Cardiac muscle cell (in vitro differentiated cells and primary cell): ENCODE measurements at places on chromosomes 2 and 18. TPM values are rescaled to one million over a fixed set of nuclear protein-coding genes. Genes with fewer than 3 reads are reported as not detected.

DNA sequence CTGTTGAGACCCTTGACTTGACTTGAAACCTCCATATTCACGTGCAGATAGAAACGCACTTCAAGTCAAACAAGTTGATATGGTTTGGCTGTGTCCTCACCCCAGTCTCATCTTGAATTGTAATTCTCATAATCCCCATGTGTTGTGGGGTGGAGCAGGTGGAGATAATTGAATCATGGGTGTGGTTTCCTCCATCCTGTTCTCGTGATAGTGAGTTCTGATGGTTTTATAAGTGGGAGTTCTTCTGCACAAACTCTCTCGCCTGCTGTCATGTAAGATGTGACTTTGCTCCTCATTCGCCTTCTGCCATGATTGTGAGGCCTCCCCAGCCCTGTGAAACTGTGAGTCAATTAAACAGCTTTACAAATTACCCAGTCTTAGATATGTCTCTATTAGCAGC is 21.4 kb downstream of the SLC3A1 start:
- no peak overlapping the region for H3K27ac ChIP-seq
- H3K27me3 ChIP-seq, result no peaks in the 10 kb centered on the region
- H3K36me3 ChIP-seq, result no peaks in the 10 kb centered on the region
- no peak overlapping the region for H3K4me3 ChIP-seq
- no peaks in the 10 kb centered on the region for H3K4me1 ChIP-seq
- DNase-seq, result no peak

- H3K27ac ChIP-seq, result no peak overlapping the region
- H3K27me3 ChIP-seq, result no peaks in the 10 kb centered on the region
- no peak overlapping the region for H3K4me3 ChIP-seq
- H3K4me1 ChIP-seq, result no peaks in the 10 kb centered on the region
- H3K36me3 ChIP-seq, result no peaks in the 10 kb centered on the region
These were observed 347.5 kb upstream of the SALL3 start for GRCh38 chr18:78632111-78632541.

DNA sequence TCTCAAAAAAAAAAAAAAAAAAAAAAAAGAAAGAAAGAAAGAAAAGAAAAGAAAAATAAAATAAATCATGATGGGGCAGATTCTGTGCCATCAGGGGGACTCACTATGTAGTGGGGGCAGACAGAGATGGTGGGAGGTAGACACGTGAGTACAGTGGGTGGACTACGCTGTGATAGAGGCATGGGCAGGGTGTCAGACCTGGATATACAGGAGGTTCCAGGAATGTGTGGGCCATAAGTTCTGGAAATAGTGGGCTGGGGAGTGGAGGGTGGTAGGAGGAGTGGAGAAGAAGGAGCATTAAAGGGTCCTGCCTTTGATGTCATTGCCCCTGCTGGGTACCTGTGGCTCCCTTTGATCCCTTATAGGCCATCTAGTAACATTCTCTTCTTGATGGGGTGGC is 8.8 kb upstream of the WNT6 start:
- H3K4me1 ChIP-seq, result no peaks in the 10 kb centered on the region
- H3K27ac ChIP-seq, result no peak overlapping the region
- no peak overlapping the region for H3K4me3 ChIP-seq
- DNase-seq, result no peak

GRCh38 chr2:151619337-151619989 is 114.8 kb downstream of the NEB start:
- H3K4me3 ChIP-seq, result no peak overlapping the region
- no peak overlapping the region for H3K27ac ChIP-seq
- H3K27me3 ChIP-seq, result no peaks in the 10 kb centered on the region

DNA sequence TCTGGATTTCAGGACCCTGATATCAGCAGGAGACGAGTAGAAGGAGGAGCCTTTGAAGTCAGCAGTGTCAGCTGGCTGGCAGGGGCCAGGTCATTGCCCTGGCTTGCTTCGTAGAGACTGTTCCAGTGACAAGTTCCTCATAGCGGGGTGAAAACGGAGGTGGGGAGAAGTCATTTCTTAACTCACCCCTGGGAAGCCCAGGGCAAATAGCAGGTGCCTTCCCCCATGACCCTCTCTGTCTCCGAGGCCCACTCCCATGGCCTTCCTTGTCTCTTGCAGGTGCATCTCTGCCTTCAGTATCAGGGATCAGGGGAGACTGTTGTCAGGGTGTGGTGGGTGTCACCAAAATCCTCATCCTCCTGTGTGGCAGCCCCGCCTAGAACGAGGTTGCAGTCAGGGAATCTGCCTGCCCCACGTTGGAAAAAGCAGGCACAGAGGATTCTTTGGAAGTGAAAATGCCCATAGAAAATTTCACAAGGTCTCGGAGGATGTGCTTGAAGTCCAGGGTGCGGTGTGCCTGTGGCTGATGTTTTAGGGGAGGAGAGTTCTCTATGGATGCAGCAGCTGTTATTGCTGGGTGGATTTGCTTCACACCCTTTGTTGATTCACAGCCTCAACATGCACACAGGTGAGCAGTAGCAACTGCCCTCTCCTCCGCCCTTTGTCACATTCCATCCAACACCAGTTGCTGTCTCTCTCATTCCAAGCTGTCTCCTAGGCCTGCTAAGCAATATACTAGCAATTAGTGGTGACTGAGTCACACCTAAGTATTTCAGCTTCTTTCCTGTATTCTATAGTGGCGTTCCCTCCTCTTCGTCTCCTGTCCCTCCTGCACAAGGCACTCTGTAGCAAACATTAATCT is 142.6 kb upstream of the FHL2 start:
- no peak overlapping the region for H3K4me3 ChIP-seq
- no peaks in the 10 kb centered on the region for H3K27me3 ChIP-seq
- H3K27ac ChIP-seq, result no peak overlapping the region
- no peaks in the 10 kb centered on the region for H3K36me3 ChIP-seq
- H3K4me1 ChIP-seq, result no peaks in the 10 kb centered on the region
- no peak for DNase-seq

DNA sequence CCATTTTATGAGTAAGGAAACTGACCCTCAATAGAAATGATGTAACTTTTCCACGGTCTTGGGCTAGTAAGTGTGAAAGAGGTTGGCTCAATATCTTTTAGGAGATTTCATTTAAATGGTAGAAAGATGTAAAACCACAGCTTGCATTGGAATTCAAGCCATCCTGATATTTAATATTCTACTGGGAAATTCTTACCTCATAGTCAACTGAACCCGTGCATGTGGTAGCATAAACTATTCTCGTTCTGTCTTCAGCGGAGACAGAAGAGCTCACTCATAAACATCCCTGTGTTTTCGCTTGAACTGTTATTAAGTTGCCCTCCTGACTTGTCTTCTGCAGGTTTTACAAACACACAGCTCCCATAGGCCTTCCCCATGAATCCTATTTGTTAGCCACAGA is 8.5 kb upstream of the SPATS2L start:
- H3K36me3 ChIP-seq, result no peaks in the 10 kb centered on the region
- H3K27ac ChIP-seq, result no peak overlapping the region
- H3K4me1 ChIP-seq, result no peaks in the 10 kb centered on the region
- no peaks in the 10 kb centered on the region for H3K27me3 ChIP-seq
- no peak for DNase-seq
- no peak overlapping the region for H3K4me3 ChIP-seq

- H3K27ac ChIP-seq, result peak overlapping the region; percentile 57
- DNase-seq, result peak; percentile 43
- no peaks in the 10 kb centered on the region for H3K36me3 ChIP-seq
These were observed 132.7 kb upstream of the XPO1 start for GRCh38 chr2:61670591-61671501.

The RASGRP3 gene
- 19.8 and 25.4 TPM in 2 replicates for total RNA-seq
